ENCODE measurements at places on chromosomes 12 and 14. TPM values are rescaled to one million over a fixed set of nuclear protein-coding genes. Genes with fewer than 3 reads are reported as not detected.

BLTP3B gene
- total RNA-seq = 10.2 TPM

GZMB gene
- under 0.01 TPM for total RNA-seq

FAM186B gene
- total RNA-seq = 0.27 TPM

CAPRIN2 gene
- 7.8 TPM for total RNA-seq

DNA sequence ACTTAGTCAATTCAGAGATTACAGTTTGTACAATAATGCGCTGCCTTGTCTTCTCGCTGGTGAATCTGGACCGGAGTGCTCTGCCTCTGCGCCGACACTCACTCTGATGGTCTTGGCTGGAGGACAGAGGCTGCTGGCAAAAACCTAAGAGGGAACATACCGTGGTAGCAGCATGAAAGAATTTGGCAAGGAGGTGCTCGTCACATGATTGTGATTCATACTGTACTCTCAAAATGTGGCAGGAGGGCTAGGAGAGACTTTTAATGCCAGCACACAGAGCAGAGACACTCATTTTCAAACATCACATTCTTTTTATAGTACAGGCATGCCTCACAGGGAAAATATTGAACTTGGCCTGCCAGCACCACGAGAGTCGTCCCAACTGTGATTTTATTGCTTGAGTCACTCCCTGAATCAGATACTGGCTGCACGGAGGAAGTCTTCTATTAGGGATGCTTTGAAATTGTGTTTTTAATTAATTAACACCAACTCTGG lies 67.8 kb downstream of the HMGA2 start:
- peak; percentile 62 for DNase-seq

TTC9 gene
- 5.1 TPM for total RNA-seq
